ENCODE measurements at places on chromosomes 11 and 22. TPM values are rescaled to one million over a fixed set of nuclear protein-coding genes. Genes with fewer than 3 reads are reported as not detected.

SPI1 gene
- not detected for total RNA-seq

PVALB gene
- total RNA-seq = not detected

MMP11 gene
- total RNA-seq = 12.2 TPM

TUG1 gene
- total RNA-seq = 107 TPM

- no peak overlapping the region for H3K4me3 ChIP-seq
- H3K27me3 ChIP-seq = no peaks in the 10 kb centered on the region
- H3K27ac ChIP-seq = no peak overlapping the region
- H3K4me1 ChIP-seq = no peaks in the 10 kb centered on the region
- DNase-seq = no peak
Observed at GRCh38 chr11:39361557-39361956, 2097.9 kb downstream of the LRRC4C start.

DNA sequence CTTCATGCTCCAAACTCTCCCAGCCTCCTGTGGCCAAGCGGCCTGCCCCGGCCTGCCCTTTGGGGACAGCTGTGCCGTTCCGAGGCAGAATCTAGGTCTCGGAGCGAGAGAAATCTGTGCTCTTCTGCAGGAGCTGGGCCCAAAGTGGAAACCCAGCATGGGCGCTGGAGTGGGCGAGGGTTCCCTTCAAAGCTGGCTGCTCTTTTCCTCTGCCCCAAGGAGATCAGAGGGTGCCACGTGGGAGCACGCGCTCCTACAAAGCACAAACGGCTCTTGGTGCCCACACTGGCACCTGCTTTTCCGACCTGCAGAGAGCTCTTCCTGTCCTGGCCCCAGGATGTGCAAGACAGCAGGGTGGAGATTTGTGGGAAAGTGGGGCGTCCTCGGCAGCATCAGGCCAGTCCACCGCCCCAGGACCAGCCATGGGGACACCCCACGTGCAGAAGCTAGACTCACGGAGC lies 6.9 kb downstream of the OSBPL5 start:
- H3K4me3 ChIP-seq = no peak overlapping the region
- no peak for DNase-seq
- H3K27ac ChIP-seq = no peak overlapping the region
- no peaks in the 10 kb centered on the region for H3K36me3 ChIP-seq
- peaks cover 45% of the 10 kb centered on the region for H3K4me1 ChIP-seq
- no peaks in the 10 kb centered on the region for H3K27me3 ChIP-seq

DNA sequence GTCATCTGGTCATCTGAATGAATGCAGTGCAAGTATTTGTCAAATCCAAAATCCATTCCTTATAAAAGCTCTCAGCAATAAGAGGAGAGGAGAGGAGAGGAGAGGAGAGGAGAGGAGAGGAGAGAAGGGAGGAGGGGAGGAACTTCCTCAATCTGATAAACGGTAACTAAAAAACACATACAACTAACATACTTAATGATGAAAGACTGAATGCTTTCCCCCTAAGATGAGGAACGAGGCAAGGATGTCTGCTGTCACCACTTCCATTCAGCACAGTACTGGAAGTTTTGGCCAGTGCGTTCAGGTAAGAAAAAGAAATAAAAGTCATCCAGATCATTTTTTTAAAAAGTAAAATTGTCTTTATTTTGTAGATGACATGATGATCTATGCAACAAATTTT lies 80.4 kb downstream of the CD82 start:
- H3K36me3 ChIP-seq = no peaks in the 10 kb centered on the region
- no peak overlapping the region for H3K4me3 ChIP-seq
- no peak for DNase-seq

- H3K27me3 ChIP-seq = peaks cover 14% of the 10 kb centered on the region
- no peak overlapping the region for H3K4me3 ChIP-seq
- no peak for DNase-seq
- peaks cover 7% of the 10 kb centered on the region for H3K4me1 ChIP-seq
Observed at GRCh38 chr11:134266440-134266839, 9.7 kb upstream of the GLB1L3 start.

DNA sequence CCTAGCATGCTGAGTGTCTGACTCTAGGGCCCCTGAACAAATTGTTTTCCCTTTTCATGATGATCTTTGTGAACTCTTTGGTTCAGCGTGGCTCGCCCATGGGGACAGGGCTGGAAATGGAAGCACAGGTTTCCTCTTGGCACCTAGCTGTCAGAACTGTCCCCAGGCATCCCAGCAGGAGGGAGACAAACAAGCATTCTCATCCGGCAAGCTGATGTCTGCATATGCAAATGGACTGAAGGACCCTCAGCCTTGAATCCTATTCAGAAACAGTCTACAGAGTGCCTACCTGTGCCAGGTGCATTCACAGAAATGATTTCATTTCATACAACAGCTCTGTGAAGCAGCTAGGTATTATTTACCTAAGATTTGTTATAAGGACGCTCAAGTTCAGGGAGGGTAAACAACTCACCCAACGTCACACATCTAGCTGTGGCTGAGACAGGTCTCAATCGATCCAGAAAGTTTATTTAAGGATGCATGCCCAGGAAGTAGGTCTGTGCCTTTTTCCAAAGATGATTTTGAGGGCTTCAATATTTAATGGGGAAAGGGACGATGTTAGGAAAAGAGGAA lies 176.4 kb downstream of the KIRREL3 start:
- H3K4me3 ChIP-seq = no peak overlapping the region
- no peak overlapping the region for H3K27ac ChIP-seq
- no peak for DNase-seq
- H3K36me3 ChIP-seq = no peaks in the 10 kb centered on the region
- H3K4me1 ChIP-seq = no peaks in the 10 kb centered on the region
